CD8-positive, alpha-beta memory T cell (primary cell): ENCODE measurements at places on chromosomes 3 and 15. TPM values are rescaled to one million over a fixed set of nuclear protein-coding genes. Genes with fewer than 3 reads are reported as not detected.

Gene TGM5
- 0.18 TPM for total RNA-seq

Gene BCL2A1
- 56.8 TPM for total RNA-seq

Gene CYP1A2
- total RNA-seq: not detected

Gene ARGFX
- total RNA-seq: not detected

DNA sequence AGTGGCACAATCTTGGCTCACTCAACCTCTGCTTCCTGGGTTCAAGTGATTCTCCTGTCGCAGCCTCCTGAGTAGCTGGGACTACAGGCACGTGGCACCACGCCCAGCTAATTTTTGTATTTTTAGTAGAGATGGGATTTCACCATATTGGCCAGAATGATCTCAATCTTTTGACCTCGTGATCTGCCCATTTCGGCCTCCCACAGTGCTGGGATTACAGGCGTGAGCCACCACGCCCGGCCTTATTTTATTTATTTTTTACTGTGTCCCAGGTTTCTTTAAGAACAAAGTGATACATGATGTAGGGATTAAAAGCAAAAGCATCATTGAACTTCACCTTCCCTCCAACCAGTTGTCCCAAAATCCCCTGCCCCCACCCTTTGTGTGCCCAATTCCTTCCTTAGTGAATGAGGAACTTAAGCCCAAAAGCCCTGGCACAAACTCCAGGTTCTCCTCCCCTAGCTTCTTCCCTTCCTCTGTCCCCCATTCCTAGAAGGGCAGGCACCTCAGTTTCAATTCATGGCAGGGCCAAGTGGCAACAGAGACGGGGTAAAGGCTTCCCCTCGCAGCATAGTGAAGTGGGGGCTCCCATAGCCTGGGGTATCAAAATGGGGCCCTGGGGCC, 23.7 kb upstream of the RPN1 start:
- no peak for DNase-seq

DNA sequence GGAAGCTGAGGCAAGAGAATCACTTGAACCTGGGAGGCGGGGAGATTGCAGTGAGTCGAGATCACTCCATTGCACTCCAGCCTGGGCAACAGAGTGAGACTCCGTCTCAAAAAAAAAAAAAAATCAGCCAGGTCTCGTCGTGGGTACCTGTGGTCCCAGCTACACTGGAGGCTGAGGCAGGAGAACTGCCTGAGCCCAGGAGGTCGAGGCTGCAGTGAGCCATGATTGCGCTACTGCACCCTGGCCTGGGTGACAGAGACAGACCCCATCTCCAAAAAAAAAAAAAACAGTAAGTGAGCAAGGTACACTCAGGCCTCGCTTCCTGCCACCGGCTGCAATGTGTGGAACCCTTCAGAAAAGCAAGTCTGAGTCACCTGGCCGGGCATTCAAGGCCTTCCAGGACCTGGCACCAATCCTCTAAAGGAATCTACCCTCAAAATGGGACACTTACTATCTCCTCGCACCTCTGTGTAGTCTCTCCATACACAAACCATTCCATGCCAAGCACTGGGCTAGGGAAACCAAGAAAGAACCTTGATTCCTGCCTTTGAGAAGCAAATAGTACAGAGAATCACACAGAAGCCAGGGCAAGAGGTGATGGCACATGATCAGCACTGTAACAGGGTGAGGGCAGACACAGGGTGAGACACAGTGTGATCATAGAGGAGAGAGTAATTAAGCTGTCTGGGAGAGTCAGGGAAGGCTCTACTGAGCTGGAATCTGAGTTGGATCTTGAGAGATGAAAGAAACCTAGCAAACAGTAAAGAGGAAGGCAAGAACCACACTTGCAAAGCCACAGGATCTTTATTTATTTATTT, 9.7 kb downstream of the SCAMP2 start:
- DNase-seq: no peak

- no peak for DNase-seq
These were observed 59.5 kb downstream of the SCN11A start for GRCh38 chr3:38992117-38992760.

DNA sequence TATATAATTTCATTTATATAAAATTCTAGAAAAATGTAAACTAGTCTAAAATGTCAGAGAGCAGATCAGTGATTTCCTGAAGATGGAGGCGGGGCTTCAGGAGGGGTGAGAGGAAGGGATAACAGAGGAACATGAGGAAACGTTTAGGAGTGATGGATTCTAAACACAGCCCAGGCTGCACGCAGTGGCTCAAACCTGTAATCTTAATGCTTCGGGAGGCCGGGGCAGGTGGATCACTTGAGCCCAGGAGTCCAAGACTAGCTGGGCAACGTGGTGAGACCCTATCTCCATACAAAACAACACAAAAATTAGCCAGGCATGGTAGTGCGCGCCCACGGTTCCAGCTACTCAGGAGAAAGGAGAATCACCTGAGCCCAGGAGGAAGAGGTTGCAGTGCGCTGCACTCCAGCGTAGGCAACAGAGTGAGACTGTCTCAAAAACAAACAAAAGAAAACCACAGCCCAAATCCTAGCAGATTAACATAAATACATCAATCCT, 18.0 kb upstream of the IQCF1 start:
- DNase-seq: no peak

DNA sequence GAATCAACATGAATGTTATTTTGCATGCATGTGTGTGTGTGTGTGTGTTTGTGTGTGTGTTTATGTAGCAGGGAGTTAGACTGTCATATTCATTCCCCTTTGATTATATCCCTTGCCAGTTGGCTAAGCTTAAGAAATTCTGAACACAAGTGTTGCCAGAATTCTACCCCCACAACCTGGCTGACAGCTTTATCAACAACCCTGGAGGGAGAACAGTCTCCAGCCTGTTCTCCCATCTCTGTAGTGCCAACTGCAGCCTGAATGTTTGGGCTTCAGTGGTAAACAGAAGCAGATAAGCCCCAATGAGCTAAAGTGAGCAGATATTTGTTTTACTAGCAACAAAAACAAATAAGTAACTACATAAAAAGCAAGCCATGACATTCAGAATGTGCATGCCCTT, 162.6 kb upstream of the ABI3BP start:
- no peak for DNase-seq

DNA sequence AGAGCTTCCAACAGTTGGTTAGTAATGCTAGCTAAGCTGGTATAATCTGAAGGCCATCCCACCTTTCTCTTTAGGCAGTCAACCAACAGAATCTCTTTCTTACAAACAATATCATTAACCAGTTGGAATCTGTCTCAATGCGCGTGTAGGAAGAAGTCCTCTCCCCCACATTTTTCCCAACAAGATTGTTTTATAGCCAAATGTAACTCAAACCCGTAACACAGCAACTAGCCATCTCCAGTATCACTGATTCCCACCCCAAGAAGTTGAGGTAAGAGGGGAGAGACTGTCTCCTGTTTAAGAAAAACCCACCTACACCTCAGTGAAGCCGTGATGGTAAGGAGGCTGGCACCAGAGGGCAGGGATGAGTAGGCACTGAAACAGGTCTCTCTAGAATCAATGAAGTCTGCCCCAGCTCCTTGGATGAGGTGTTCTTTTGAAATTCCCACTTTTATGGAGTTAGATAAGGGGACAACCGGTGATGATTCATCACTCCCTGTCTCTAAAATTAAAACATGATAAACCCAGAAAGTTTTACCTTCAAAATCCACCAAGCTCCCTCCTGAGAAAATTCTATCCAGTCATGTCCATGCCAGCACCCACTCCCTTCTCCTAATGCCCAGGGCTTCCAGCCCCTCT, 30.9 kb downstream of the CDC25A start:
- no peak for DNase-seq

DNA sequence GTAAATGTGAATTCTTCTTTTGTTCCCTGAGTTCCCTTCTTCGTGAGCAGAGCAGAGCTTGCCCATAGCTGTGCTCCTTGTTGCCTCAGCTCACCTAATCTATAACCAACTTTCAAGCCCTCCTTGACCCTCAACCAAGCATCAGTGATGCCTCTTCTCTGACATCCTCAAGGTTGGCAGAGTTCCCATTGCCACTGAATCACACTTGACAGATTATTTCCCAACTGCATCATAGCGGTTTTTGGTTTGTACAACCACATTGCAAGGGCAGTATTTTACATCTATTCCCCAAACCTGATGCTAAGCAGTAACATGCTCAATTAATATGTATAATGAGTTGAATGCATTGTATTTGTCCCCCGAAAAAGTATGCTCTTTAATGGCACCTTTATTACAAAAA, 133.0 kb upstream of the SNTN start:
- no peak for DNase-seq

DNA sequence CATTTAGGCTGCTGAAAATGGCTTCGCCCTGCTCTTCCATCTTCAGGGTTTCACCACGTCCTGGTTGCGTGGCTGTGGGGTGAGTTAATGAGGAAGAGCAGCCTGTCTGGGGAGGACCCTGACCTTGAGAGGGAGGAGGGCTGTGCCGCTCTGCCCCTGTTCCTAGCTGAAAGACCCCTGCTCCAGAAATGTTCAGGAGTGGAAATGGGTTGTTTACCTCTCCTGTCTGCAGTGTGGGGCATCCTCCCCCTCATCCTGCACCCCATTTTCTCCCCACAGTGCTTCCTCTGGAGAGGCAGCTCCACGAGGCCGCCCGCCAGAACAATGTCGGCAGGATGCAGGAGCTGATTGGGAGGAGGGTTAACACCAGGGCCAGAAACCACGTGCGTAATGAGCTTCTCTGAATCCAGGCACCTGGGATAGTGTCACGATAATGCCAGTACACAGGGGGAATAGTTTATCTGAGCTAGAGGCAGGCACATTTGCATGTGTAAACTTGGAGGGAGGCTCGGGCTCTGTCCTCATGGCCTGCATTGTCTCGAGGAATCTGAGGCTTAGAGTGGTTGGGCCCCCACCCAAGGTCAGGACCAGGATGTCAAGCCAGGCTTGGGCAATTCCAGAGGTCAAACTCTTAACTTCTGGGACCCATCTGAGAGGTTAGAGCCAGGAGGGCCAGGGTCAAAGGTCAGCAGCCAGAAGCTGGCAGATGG, 4.0 kb downstream of the ANKDD1A start:
- no peak for DNase-seq
